ENCODE measurements at places on chromosomes 11 and 22.

- DNase-seq = no peak
Measured at GRCh38 chr11:111719379-111719778, 46.8 kb downstream of the PPP2R1B start.

DNA sequence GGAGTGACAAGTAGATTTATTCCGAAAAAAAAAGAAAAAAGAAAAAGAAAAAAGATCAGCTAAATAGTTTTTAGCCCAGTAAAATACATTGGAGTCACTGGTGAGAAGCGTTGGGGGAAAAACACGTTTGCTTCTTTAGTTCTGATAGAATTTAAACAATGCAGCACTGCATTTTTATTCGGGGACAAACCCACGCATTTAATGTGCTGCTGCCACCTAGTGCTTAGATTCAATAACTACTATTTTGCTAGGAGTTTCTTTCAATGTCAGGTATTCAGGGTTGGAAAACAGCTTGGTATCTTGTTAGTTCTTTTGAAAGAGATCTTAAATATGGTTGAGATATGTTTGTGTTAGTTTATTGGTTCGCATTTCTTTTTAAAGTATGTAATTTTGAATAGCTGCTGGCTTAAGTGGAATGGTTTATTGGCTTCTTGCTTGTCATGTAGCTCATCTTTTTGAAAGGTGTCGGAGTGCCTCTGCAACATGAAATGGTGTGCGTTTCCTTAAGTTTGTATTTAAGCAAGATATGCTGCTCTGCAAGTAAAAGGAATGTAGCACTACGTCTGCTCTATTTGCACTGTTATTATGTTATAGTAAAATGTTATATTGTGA lies 41.9 kb downstream of the SVIP start:
- DNase-seq = peak; percentile 35

DNA sequence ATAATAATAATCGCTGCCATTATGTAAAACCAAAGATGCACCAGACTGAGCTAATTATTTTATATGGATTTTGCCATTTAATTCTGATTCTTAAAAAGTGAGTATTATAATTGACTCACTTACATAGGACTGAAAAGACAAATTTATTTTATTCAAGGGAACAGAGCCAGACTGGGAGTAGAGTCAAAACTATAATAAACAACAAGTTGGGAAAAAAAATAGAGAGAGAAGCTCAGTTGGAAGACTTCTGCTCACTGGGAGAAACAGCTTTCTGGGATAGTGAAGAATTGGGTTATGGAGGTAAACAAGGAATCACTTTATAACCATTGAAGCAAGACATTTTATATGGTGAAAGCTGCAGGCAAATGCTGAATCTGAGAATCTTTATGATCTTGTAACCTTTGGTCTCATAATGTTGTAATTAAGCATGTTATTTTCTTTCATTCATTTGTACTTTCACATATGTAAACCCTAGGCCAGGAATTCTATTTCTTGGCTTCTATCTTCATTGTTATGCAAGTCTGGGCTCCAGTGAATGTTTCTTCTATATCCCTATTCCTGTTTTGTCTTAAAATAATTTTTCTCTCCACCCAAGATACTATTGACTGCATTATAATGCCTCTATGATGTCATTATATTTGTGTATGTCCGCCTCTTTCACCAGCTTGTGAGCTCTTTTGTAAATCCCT lies 725.3 kb upstream of the CCDC179 start:
- DNase-seq = no peak

- no peak for DNase-seq
Measured at GRCh38 chr11:72238492-72239312, 5.3 kb downstream of the PHOX2A start.

GRCh38 chr11:32775908-32776307 lies 18.6 kb downstream of the CCDC73 start:
- no peak for DNase-seq

- DNase-seq = no peak
Measured at GRCh38 chr22:46018859-46019258, 41.9 kb upstream of the WNT7B start.

DNA sequence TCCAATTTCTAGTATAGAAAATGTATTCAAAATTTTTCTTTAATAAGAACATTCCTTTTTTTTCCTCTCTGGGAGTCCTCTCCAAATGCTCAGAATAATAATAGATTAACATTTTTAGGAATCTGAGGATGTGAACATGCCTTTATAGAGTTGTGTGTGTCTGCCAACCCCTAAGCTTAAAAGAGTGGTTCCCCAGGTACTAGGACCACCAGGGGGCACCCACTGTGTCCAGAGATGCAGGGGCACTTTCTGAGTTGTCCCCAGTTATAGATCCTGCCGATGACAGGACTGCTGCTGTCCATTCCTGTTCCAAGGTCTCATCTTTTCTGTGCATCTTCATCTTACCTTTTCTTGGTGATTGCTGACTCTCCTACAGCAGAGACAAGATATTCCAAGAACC lies 27.0 kb upstream of the MICAL2 start:
- DNase-seq = peak; percentile 29

- DNase-seq = no peak
Measured at GRCh38 chr22:50561401-50562358, 1.0 kb downstream of the SYCE3 start.

DNA sequence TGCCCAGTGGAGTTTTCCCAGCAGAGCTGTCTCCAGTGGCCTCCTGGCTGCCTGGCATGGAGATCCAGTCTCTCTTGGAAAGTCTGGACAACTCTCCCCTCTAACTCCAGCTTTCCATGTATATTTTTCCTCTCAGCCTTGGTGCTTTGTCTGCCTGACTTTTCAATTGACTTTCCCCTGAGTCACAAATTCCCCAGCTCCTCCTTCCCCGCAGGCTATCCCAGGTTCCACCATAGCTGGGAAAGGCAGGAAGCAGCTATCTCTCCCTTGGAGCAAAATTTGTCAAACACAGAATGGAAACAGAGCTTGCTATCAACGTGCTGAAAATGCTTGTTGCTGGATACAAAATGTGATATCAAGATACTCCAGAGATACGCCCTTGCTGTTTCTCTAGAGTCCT lies 384.8 kb downstream of the TMEM135 start:
- DNase-seq = no peak

GRCh38 chr22:46026899-46027210 lies 49.9 kb upstream of the WNT7B start:
- no peak for DNase-seq

DNA sequence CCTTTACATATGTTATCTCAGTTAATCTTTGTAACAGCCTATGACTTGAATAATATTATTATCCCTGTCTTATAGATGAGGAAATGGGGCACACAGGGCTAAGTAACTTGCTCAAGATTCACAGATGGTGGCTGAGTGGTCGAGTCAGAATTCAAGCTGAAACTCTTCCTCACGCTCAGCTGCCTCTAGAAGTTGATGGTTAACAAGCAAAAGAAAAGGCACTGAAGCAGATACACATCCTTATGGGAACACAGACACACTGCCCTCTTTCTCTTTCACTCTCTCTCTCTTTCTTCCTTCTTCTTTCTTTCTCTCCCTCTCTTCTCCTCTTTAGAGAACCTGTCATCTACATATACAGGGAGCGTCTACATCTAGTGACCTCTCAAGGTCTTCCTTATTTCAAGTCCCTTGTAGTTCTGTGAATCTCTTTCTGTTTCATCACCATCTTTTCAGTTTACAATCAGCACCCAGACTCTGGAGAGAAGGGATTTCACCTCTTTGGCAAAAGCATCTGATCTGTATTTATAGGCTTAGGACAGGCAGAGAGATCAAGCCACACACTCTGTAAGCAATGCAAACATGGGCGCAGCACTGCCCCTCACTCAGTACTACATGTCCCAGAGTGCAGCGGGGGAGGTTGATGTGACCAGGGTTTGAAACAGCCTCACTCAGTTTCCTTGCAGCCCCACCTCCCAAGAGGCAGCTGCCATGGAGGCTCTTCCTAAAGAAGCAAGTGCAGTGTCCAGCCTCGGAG lies 75.7 kb downstream of the GRAMD1B start:
- DNase-seq = no peak

- no peak for DNase-seq
Measured at GRCh38 chr11:703506-703905, 2.5 kb upstream of the EPS8L2 start.

DNA sequence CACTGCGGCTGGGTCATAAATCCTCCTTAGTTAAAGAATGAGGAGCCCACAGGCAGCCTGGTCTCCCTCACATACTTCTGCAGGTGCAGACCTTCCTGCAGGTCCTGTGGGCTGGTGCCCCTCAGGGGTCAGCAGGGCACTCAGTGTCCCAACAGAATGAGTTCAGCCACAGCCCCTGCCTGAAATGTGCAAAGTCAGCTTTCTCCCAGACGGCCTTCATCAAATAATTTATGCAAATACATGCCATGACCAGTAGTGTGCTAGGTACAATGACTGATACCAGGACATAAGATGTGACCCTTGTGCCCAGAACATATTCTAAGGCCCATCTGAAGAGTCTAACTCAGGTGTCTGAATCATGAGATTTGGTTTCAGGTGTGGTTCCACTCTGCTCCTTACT lies 703.4 kb downstream of the TBC1D22A start:
- no peak for DNase-seq

DNA sequence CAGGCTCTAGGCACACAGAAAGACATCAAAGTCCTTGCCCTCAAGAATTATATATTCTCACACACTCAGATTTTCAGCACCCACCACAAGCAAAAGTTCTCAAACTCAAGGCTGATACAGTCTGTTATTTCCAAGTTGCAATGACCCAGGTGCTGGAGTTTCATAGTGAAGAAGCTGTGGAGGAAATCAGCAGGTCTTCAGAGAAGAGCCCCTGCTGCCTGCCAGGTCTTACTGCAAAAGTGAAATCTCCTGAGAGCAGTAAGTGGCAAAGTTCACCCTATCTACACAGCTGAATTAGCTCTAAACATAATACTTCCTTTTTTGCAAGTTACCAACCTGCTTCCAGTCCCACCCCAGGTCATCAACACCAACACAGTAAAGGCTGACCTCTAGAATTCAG lies 64.6 kb downstream of the RPL27A start:
- DNase-seq = no peak

DNA sequence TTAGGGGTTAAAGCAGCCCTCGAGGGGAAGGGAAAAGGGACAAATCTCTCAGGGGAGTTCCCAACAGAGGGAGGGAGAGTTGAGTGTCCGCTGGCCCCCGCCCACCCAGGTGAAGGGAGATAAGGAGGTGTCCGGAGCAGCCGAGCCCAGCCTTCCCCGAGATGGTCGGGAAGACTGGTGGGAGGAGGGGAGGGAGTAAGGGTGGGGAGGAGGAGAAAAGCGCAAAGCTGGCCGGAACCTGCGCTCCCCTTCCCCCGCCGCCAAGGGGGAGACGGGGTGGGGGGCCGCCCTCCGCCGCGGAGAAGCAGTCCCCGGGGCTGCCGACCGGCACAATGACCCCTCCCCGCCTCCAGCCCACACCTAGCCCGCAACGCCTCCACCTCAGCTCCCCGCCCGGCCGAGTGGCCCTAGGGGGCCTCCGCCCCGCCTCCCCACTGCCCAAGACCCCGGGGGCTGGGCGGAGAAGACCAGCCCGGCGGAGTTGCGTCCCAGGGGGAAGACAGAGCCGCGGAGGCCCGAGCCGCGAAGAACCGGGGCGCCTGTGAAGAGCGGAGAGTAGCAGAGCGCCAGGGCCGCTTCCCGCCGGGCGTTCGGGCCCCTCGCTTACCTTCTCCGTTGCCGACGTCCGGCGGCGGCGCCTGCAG lies 479 bp downstream of the RSF1 start:
- peak; percentile 28 for DNase-seq

- no peak for DNase-seq
Measured at GRCh38 chr11:17347676-17348075, 3.9 kb upstream of the NCR3LG1 start.

DNA sequence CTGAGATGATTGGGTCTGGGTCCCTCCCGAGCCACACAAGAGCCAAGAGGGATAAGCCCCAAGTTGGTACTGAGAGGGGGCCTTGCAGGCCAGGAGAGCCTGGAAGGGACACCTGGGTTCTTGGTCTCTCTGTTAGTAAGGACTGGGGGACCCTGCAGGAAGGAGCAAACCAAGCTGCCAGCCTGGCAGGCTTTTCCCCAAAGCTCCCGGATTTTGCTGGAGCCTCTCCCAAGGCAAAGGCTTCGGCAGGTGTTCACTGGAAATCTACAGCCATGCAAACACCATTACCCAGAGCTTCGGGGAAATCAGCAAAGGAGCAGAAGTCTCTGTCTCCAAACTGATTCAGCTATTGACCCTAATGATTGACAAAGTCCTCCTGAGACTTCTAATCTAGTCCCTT lies 527.9 kb downstream of the BUD13 start:
- no peak for DNase-seq
